ENCODE measurements at places on chromosomes 16 and 17.

GRCh38 chr16:29729116-29729521 lies 16.7 kb downstream of the C16orf54 start:
- no peak overlapping the region for H3K27ac ChIP-seq
- no peaks in the 10 kb centered on the region for H3K36me3 ChIP-seq
- no peak overlapping the region for H3K4me3 ChIP-seq
- peaks cover 2% of the 10 kb centered on the region for H3K27me3 ChIP-seq

GRCh38 chr16:81357711-81358260 lies 43.0 kb downstream of the GAN start:
- peaks cover 6% of the 10 kb centered on the region for H3K36me3 ChIP-seq
- H3K4me1 ChIP-seq, result no peaks in the 10 kb centered on the region
- H3K27me3 ChIP-seq, result no peaks in the 10 kb centered on the region
- no peak overlapping the region for H3K27ac ChIP-seq
- peak; percentile 18 for DNase-seq

DNA sequence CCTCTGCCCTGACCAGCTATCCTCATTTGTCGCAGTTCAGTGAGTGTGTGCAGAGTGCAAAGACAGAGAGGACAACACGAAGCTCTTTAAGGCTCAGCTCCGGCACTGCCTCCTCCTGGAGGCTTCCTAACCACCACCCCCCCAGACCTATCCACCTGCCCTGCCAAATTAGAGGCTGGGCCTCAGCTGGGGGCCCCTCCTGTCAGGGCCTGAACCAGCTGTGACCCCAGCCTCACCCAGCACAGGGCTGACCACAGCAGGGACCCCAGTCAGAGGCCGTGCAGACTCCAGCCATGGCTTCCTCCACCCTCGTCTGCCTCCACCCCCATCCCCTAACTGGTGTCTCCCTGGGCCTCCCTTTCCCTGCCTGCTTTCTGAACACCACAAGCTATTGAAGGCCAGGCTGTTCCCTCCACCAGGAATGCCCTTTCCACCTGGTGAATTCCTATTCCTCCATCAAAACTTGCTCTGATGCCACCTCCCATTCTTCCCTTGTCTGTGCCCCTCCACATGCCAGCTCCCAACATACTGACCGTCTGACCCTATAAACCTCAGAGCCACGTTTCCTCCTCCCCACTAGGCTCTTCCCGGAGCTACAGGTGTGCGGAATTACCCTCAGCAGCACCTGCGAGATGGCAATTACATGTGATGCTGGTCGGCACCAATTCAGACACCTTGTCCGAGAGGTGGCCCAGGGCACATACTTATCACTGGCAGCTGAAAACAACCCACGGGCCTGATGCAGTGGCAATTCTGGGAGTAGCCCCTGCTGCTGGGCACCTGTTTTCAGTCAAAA lies 8.8 kb downstream of the SREBF1 start:
- no peak overlapping the region for H3K4me3 ChIP-seq
- no peaks in the 10 kb centered on the region for H3K27me3 ChIP-seq
- no peak for DNase-seq
- H3K36me3 ChIP-seq, result no peaks in the 10 kb centered on the region
- H3K4me1 ChIP-seq, result peaks cover 25% of the 10 kb centered on the region
- no peak overlapping the region for H3K27ac ChIP-seq

DNA sequence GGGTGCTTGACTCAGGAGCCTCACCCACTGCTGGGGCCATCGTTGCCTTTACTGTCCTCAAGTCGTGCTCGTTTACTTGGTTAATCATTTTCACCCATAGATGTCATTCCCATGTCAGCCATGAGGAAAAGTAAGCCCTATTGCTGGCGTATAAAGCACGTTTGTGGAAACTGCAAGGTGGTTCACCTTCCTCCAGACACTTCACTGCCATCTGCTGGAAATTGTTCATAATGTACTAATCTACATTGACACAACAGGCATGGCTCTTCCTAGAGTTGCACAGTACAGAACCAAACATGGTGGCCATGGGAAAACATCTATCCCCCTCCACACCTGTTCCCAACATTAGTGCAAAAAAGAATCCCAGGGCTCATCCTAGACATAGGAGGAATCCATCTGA lies 116.6 kb downstream of the ZNF18 start:
- no peak for DNase-seq
- no peak overlapping the region for H3K27ac ChIP-seq
- no peak overlapping the region for H3K4me3 ChIP-seq
- H3K4me1 ChIP-seq, result no peaks in the 10 kb centered on the region

DNA sequence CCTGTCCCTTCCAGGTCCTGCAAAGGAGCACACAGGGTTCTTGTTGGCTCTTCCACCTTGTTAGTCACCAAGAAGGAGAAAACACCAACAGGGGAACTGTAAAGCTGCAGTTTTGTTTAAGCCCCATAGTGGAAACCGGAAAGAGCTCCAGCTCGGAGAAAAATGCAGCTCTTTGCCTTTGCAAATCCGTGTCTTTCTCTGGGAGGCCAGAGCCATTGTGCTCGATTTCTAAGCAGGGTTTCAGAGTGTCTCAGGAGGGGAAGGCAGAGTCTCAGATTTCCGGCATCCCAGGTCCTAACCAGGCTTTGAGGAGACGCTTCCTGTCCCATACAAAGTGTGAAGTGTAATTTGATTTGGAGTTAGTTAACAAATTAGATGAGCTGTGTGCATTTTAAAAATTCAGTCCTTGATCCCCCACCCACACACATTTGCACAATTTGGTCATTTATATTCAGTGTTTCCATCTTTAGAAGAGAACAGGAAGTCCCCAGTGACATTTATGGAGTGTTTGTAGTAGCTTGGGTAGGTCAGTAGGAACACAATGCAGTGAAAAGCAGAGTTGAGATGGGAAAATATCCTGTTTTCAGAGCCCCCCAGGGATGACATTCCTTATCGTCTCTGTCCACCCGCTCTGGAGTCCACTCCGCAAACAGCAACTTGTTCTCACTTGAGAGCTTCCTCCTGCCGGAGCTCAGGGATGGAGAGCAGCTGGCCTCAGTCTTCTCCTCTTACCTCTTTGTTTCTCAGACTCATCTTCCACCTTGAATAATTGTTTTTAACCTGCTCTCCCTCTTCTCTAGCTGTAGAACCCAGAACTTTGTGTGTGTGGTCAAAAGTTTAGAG lies 331.9 kb downstream of the SEC14L1 start:
- peak overlapping the region; percentile 75 for H3K27ac ChIP-seq
- H3K4me3 ChIP-seq, result no peak overlapping the region
- H3K4me1 ChIP-seq, result peaks cover 77% of the 10 kb centered on the region
- H3K36me3 ChIP-seq, result no peaks in the 10 kb centered on the region

Data from astrocyte (in vitro differentiated cells and primary cell).